Neuronal stem cell (in vitro differentiated cells): ENCODE measurements at places on chromosomes 2 and 18.

DNA sequence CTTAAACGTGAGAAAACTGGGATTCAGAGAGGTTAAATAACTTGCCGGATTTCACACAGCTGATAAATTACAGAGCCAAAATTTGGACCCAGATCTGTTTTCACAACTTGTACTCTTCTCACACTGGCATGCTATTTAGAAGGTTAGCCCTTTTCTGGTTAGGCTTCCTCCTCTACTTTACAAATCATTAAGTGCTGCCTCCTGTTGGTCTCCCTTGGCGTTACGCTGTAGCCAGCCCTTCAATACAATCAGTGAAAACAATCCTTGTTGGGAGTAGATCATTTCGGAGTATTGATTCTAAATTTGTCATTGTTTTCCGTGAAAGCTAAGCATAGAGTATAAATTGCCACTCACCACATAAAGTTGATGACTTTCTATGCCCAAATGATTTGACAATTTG, 153.5 kb downstream of the ARHGAP15 start:
- no peak overlapping the region for H3K27ac ChIP-seq
- no peaks in the 10 kb centered on the region for H3K36me3 ChIP-seq

DNA sequence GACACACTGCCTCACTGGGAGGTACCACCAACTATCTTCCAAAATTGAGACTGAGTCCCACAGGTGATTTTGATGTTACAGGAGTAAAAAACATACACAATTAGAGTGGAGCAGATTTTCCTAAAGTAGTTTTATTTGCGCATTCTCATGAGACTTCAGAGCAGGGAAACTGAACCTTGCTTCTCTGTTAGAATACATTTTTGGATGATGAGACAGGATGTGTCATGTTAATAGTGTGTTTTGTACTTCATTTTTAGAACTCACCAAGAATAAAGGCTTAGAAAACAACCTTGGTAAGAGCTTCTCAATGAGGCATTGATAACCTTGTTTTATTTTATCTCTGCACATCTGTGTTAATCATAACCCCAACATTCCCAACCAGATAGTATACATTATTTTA, 310.2 kb upstream of the GALNT5 start:
- H3K27ac ChIP-seq, result no peak overlapping the region
- H3K4me3 ChIP-seq, result no peak overlapping the region

DNA sequence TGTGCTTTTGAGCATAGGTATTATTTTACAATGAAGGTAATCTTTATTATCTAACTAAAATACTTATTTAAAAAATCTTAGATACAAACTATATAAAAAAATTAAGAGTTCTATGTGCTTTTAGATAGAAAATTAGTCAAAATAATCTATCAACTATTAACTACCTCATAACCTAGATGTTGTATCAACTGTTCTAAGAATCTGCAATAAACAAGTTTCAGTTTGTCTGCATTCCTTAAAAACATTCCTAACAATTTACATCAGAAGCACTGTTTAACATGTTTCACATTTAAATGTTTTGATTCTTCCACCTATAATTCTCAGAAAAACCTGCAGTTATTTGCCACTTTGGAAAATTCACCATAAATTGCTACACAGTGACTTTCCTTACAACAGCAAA, 33.3 kb downstream of the NDUFS1 start:
- H3K36me3 ChIP-seq, result peaks cover 19% of the 10 kb centered on the region
- H3K4me1 ChIP-seq, result no peaks in the 10 kb centered on the region
- no peaks in the 10 kb centered on the region for H3K27me3 ChIP-seq
- no peak for DNase-seq

- H3K4me1 ChIP-seq, result no peaks in the 10 kb centered on the region
- H3K27me3 ChIP-seq, result no peaks in the 10 kb centered on the region
- no peak overlapping the region for H3K4me3 ChIP-seq
Measured at GRCh38 chr2:23850564-23851256, 76.2 kb downstream of the ATAD2B start.

DNA sequence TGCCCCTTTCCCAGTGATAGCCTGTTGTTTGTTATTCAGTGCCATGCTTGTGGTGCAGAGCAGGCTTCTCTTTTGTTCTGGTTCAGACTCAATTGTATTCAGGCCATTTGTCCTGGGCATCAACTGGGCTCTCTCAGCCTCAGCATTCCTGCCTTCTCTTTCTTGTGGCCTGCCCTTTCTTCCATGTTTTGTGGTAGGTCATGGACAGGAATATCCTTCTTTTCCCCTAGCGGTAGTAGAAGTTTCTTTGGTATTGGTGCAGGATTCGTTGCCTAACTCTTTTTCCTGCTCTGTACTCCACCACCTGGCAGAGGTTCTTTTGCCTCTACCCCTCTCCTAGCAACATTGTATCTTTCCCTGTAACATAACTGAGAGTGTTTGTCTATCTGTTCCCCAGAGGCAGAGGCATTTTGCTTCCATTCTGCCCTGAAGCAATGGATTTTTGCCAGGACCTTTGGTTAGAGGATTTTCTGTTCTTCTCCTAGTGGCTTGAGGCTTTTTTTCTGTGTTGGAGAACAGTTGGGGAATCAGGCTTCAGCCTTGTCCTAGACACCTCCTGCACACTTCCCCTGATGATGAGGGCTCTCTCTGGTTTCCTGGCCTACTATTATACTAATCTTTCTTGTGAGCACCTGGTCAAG, 68.5 kb downstream of the NCOA1 start:
- no peaks in the 10 kb centered on the region for H3K27me3 ChIP-seq
- peaks cover 6% of the 10 kb centered on the region for H3K4me1 ChIP-seq
- no peak overlapping the region for H3K4me3 ChIP-seq
- no peaks in the 10 kb centered on the region for H3K36me3 ChIP-seq
- no peak for DNase-seq
- no peak overlapping the region for H3K27ac ChIP-seq

DNA sequence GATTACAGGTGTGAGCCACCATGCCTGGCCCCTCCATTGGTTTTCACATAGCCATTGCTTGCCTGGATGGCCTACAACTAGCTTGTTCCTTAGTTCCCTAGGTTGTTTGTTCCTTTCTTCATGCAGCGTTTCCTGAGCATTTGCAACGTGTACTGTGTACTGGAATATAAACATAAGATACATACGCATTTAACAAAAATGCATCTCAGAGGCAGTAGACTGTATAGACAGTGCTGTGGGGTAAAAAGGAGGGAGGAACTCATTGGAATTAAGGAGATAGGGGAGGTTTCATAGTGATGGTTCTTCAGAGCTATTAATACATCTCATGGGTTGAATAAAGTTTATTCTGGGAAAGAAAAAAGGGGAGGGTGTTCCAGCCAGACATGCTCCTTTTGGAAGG, 260.5 kb upstream of the RASGRP3 start:
- peaks cover 4% of the 10 kb centered on the region for H3K36me3 ChIP-seq
- no peak for DNase-seq
- peaks cover 6% of the 10 kb centered on the region for H3K4me1 ChIP-seq
- no peak overlapping the region for H3K27ac ChIP-seq
- H3K27me3 ChIP-seq, result no peaks in the 10 kb centered on the region
- H3K4me3 ChIP-seq, result no peak overlapping the region

DNA sequence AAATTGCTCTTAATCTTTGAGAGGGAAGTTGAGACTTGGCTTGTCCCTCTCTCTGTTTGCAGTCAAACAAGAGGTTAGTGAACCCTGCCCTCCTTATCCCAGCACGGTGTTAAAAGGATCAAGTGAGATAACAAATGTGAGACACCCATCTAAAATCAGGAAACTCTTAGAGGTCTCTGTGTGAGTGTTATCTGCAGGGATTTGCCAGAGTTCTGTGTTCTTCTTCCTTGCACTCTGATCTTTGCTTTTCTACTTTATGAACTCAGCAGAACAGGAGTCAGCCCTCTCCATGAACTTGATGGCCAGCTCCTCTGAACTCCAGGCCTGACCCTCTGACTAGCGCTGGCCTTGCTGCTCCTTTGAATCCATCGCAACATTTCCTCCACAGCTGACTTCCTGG, 123.8 kb downstream of the NCKAP5 start:
- no peaks in the 10 kb centered on the region for H3K36me3 ChIP-seq
- H3K27me3 ChIP-seq, result no peaks in the 10 kb centered on the region
- H3K4me1 ChIP-seq, result peaks cover 5% of the 10 kb centered on the region
- H3K27ac ChIP-seq, result no peak overlapping the region
- DNase-seq, result no peak
- no peak overlapping the region for H3K4me3 ChIP-seq

- no peak overlapping the region for H3K4me3 ChIP-seq
- H3K4me1 ChIP-seq, result no peaks in the 10 kb centered on the region
- no peak for DNase-seq
- peaks cover 12% of the 10 kb centered on the region for H3K36me3 ChIP-seq
Measured at GRCh38 chr2:96839293-96839874, 4.4 kb downstream of the ANKRD23 start.
